ENCODE measurements at places on chromosomes 2 and 18.

DNA sequence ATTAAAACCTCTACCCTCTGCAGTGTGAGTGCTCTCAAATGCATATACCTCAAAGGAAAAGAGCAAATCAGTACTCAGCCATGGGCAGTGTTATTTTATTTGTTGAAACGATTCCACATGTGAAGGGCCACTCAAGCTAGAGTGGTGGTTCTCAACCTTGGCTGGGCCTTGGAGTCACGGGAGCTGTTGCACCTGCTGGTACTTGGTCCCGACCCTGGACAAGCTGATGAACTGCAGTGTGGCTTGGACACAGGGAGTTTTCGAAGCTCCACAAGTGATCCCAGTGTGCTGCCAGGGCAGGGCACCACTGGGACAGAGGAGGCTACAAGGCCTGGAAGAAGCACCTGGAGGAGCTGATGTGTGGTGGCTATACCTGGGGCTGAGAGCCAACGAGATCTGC lies 19.7 kb downstream of the GNLY start:
- DNase-seq = no peak

DNA sequence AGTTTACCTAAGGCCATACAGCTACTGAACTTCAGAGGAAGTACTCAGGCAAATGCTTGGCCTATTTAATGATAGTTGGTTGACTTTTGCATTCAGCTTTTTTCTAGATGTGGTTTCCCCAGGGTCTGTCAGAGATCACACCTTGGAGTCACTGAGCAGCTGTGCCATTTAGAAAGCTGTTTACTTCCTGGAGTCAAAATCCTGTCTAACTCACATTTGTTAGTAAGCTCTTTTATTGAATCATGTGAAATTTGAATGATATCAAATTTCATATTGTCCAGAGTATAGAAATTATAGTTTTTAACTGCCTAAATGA lies 7.6 kb upstream of the TRIB2 start:
- DNase-seq = no peak

GRCh38 chr2:168684921-168685599 lies 117.4 kb upstream of the NOSTRIN start:
- no peak for DNase-seq

DNA sequence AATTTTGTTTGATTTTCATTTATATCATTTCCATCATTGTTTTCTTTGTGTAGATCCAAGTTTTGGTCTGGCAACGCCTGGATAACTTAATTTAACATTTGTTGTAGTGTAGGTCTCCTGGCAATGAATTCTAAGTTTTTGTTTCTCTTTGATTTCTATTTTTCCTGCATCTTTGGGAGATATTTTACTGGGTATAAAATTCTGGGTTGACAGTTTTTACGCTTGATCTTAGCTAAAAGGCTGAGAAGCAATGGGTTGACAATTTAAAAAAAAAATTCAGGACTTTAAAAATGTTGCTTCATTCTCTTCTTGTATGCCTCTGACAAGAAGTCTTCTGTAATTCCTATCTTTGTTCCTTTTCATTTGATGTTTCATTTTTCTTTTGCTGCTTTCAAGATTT lies 8.6 kb downstream of the LYPD6B start:
- no peak for DNase-seq

GRCh38 chr2:162241571-162241970 lies 1.7 kb downstream of the FAP start:
- DNase-seq = no peak

DNA sequence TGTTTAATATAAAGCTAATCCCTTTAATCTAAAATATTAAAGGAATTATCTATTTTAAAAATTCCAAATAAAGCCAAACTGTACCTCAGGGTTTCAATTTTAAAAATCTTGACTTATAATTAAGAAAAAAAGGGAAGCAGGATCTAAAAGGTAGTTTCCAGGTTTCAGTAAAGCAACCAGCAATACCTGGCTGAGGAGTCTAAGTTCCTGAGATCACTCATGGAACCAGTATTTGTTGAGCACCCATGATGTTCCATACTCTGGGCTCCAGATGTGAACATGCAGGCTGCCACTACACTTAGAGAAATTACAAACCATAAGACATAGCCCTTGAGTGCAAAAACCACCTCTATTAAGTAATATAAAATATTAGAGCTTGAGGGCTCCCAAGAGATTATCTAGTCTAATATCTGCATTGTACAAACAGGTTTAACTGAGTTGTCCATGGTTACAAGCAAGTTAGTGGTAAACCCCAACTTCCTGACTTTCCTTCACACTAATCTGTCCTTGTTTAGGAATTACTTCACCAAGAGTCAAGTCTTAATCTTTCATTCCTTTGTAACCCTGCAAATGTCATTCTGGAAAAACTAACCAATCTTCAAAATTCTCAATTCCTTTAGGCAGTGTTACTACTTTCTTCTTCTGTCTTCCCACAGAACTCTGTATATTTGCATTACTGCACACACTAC lies 49.2 kb downstream of the CLASP1 start:
- DNase-seq = no peak

- DNase-seq = no peak
Measured at GRCh38 chr2:165434865-165435496, 34.5 kb upstream of the CSRNP3 start.

GRCh38 chr18:363301-364085 lies 95.6 kb upstream of the THOC1 start:
- DNase-seq = no peak

- DNase-seq = no peak
Measured at GRCh38 chr2:201929281-201930026, 104.2 kb upstream of the FZD7 start.

GRCh38 chr2:113164215-113164929 lies 9.4 kb upstream of the PSD4 start:
- DNase-seq = no peak

GRCh38 chr2:196391149-196391479 lies 219.7 kb upstream of the STK17B start:
- DNase-seq = no peak

GRCh38 chr18:6976935-6977334 lies 140.7 kb downstream of the LAMA1 start:
- no peak for DNase-seq

GRCh38 chr2:234494361-234495250 lies 2.3 kb downstream of the ARL4C start:
- DNase-seq = no peak

DNA sequence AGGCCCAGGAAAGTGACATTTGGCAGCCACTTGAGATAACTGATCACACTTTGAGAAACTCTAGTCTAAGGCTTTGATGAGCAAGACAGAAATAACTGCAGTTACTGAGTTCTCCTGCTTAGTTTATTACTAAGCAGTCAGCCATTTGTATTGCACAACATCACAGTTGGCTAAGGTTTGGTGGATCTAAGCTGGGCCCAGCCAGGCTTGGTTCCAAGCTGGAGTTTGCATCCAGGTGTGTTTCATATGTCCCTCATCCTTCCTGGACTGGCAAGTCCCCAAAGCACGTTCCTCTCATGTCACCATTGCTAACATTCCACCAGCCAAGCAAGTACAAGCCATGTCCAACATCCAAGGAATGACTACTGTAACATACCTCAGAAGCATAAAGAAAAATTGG lies 71.3 kb upstream of the ZNF532 start:
- no peak for DNase-seq

DNA sequence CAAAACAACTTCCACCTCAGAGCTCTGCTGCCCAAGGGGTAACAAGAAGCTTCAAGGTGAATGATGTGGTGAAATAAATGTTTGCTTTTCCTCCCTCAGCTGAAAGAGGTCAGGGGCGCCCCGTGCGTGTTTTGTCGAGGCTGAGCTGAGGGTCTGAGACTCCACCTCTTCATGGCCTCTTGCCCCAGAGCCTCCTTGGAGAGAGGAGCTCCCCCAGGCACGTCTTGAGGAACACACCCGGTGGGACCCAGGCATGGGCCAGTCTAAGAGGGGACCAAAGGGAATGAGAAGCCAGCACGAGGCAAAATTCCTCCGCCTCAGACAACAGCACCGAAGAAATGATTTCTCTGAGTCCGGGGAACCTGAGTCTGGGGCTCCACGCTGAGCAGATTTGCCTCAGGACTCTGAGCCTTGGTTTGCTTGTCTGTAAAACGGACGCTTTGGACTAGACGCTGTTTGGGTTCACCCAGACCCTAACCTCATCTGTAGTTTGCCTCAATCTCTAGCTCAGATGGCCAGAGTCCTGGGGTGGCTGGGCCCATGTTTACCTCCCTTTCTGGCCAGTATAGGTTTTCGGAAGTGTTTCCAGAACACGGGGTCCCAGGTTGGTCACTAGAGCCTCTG lies 56.4 kb upstream of the ODC1 start:
- DNase-seq = no peak

GRCh38 chr18:78666666-78667335 lies 312.8 kb upstream of the SALL3 start:
- DNase-seq = no peak

GRCh38 chr18:50451100-50451842 lies 76.4 kb downstream of the SKA1 start:
- DNase-seq = no peak

- no peak for DNase-seq
Measured at GRCh38 chr2:236718207-236718992, 148.8 kb downstream of the ACKR3 start.

Data from stimulated activated CD8-positive, alpha-beta memory T cell treated with anti-CD3 and anti-CD28 coated beads, Interleukin-4, amount 100 ng/mL, for 4 hours (primary cell).